ENCODE measurements at places on chromosomes 3 and 15. TPM values are rescaled to one million over a fixed set of nuclear protein-coding genes. Genes with fewer than 3 reads are reported as not detected.

DNA sequence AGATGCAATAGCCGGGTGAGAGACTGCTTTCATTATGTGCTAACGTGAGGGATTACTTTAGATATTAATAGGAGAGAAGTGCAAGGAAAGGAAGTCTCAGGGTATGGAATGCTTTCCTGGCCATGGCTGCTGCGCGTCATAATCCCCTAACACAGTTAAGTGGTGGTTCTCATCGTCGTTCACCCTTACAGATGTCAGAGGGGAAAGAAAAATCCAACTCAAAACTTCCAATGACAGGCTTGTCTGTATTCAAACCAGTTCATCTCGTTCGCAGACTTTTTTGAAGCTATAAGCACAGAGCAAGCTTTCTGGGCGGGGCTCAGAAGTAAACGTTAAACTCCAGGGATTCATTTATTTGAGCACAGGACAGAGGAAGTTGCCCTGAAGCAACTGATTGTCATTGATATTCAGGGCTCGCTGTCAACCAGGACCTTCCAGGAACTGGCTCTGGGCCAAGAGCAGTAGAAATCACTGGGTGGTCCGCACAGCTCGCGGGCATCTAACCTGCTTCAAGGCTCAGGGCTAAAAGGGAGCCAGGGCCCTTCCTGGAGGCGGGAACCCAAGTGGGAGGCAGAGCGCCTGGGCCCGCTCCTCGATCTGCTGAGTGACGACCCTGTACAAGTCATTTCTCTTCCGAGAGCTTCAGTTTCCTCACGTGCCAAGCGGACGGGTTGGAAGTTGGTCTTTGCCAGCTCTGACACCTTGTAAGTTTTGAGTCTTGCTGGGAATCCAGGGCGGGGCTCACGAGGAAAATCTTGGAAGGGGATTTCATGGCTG lies 1.1 kb upstream of the LPP start:
- peak; percentile 63 for DNase-seq

- no peak for DNase-seq
These were observed 12.7 kb upstream of the TMCO5A start for GRCh38 chr15:37921527-37922385.

- DNase-seq = no peak
These were observed 9.1 kb downstream of the HDC start for GRCh38 chr15:50256188-50257041.

Gene LRTM1
- not detected for total RNA-seq
